ENCODE measurements at places on chromosomes 6 and 20. TPM values are rescaled to one million over a fixed set of nuclear protein-coding genes. Genes with fewer than 3 reads are reported as not detected.

Gene SOX4
- 10.3 TPM for total RNA-seq

Gene TBP
- 26.8 TPM for total RNA-seq

Gene B3GAT2
- 1.1 TPM for total RNA-seq

Gene TBX18
- not detected for total RNA-seq

Gene AGER
- total RNA-seq: 2.2 TPM

Gene OR2J3
- total RNA-seq: not detected

Gene NKX2-2
- 2.2 TPM for total RNA-seq

Gene NQO2
- not detected for total RNA-seq

Gene RAMACL
- 5.5 TPM for total RNA-seq

Gene SH3BGRL2
- total RNA-seq: 39.4 TPM

Gene MYBL2
- total RNA-seq: 4.6 TPM

Gene DDX43
- not detected for total RNA-seq

Gene DEFB128
- not detected for total RNA-seq

Gene MAK
- not detected for total RNA-seq

DNA sequence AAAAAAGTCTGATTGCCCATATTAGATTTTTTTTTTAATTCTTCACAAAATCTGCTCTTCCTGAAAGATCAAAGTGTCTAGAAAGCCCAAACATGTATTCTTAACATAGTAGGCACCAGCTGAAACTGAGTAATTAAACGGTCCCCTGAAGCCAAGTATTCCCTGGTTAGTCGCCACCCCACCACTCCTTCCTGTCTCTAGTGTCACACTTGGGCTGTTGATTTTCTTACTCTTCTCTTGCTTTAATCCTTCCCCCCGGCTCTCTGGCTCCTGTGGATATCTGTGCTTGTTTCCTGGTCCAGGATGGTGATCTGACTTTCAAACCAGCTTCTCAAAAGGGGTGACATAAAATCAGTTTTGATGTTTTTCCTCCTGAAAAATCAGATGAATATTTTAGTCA is 162.9 kb downstream of the QKI start:
- H3K27ac ChIP-seq: no peak overlapping the region
- no peaks in the 10 kb centered on the region for H3K36me3 ChIP-seq
- no peak for DNase-seq

GRCh38 chr20:4090756-4091489 is 75.6 kb upstream of the RNF24 start:
- H3K27ac ChIP-seq: peak overlapping the region; percentile 16
- no peak overlapping the region for H3K4me3 ChIP-seq

GRCh38 chr6:117976030-117976651 is 69.1 kb downstream of the SLC35F1 start:
- no peak overlapping the region for H3K27ac ChIP-seq
- DNase-seq: no peak
- no peaks in the 10 kb centered on the region for H3K36me3 ChIP-seq
- H3K4me3 ChIP-seq: no peak overlapping the region
- no peaks in the 10 kb centered on the region for H3K27me3 ChIP-seq

DNA sequence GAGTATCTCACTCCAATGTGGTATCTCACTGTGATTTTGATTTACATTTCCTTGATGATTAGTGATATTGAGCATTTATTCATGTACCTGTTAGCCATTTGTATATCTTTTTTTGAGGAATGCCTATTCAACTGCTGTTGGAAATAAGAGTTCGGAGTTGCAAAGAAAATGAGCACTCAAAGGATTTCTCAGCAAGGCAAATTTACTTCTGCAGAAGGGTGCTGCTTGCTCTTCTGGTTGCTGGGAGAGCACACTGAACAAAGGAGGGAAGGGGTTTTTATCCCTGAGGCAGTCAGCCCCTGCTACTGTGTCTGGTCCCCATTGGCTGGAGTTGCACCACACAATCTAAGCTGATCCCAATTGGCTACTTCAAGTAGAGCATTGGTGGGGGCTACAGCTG is 822.4 kb upstream of the ADGRB3 start:
- no peaks in the 10 kb centered on the region for H3K36me3 ChIP-seq
- no peak overlapping the region for H3K4me3 ChIP-seq
- DNase-seq: no peak
- H3K4me1 ChIP-seq: no peaks in the 10 kb centered on the region

GRCh38 chr6:7502743-7503142 is 38.7 kb upstream of the DSP start:
- DNase-seq: no peak
- H3K36me3 ChIP-seq: no peaks in the 10 kb centered on the region
- no peak overlapping the region for H3K27ac ChIP-seq
- no peaks in the 10 kb centered on the region for H3K4me1 ChIP-seq
- no peaks in the 10 kb centered on the region for H3K27me3 ChIP-seq

DNA sequence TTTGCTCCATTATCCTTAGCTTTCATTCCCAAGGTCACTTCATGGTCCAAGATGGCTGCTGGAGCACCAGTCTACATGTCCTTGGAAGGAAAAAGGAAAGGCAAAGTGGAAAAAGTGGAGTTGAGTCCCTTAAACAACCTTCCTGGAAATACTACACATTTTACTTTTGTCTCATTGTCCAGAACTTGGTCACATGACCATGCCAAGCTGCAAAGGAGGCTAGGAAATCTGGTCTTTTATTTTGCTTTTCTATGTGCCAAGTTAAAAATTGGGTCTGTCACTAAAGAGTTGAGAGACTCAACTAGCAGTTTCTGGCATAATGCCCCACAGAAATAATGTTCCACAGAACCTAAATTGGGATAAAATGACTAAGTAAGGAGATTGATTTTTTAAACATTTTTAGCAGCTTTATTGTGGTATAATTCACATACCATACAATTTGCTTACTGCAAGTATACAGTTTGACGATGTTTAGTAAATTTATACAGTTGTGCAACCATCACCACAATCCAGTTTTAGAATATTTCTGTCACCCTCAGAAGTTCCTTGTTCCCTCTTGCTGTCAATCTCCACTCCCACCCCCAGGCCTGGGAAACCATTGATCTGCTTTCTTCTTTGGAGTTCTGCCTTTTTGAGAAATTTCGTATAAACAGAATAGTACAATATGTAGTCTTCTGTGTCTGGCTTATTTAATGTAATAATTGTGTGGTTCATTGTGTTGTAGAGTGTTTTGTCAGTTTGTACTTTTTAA is 5.6 kb upstream of the CHD6 start:
- DNase-seq: no peak
- no peaks in the 10 kb centered on the region for H3K27me3 ChIP-seq
- H3K4me1 ChIP-seq: peaks cover 5% of the 10 kb centered on the region
- no peak overlapping the region for H3K27ac ChIP-seq
- H3K36me3 ChIP-seq: no peaks in the 10 kb centered on the region

- H3K36me3 ChIP-seq: no peaks in the 10 kb centered on the region
- no peaks in the 10 kb centered on the region for H3K27me3 ChIP-seq
- no peak for DNase-seq
- H3K27ac ChIP-seq: no peak overlapping the region
These were observed 474.1 kb downstream of the RNF144B start for GRCh38 chr6:18861204-18861603.

GRCh38 chr6:31493875-31494694 is 3.9 kb upstream of the MICB start:
- peak; percentile 87 for DNase-seq
- peak overlapping the region; percentile 49 for H3K4me3 ChIP-seq
- peaks cover 42% of the 10 kb centered on the region for H3K4me1 ChIP-seq
- H3K27ac ChIP-seq: peak overlapping the region; percentile 73
- H3K27me3 ChIP-seq: no peaks in the 10 kb centered on the region

DNA sequence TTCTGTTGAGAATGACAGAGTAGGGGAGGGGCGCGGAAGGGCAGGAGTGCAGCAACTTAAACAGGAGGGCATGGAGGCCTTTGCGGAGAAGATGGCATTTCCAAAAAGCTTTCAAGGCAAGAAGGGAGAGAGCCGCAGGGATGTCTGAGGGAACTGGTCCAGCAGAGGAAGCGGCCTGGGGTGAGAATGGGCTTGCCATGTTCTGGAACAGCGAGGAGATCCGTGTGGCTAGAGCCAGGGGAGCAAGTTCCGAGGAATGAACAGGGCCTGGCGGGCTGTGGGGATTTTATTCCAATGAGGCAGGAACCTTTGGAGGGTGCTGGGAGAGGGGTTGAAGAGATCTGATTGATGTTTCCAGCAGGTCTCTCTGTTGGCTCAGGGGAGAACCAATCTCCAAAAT is 86.1 kb downstream of the PREX1 start:
- H3K4me1 ChIP-seq: peaks cover 10% of the 10 kb centered on the region
- no peak overlapping the region for H3K27ac ChIP-seq
- DNase-seq: no peak
- H3K27me3 ChIP-seq: no peaks in the 10 kb centered on the region
- no peak overlapping the region for H3K4me3 ChIP-seq

DNA sequence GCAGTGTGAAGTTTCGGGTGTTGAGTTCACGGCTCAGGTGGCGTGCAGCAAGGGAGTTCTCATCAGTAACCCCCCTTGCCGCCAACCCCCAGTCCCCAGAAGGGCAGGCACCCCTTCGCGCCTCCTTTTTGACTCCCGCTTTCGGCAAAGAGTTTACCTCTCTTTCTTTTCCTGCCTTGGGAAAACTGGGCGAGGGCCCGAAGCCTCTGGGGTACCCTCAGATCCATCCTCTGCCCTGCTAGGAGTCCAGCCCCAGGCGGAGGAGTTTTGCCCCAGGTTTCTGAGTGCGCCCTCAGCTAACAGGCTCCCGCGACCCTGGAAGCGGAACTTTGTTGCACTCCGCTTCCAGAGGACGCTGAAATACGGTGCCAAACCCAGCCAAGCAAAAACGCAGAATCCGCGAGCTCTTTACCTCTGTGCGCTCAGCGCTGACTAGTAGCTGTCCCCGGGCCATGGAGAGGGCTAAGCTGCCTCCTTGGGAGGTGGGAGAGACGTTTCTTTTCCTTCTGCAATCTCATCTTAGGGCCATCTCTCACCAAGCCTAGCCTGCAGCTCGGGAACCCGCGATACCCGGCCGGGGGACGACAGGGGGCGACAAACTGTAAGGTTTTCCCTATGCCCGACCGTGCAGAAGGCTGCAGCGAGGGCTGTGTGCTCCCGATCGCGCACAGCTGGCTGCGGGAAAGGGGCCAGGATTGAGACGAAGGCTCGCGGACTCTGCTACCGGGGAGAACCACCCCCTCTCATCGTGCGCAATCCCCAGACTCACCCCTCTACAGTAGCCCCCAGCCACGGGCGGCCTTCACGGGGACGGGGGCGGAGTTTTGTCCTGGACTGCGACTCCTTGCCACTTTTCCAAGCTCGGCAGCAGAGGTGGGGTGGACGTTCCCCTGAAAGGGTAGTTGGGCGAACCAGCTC is 2.7 kb upstream of the PAX1 start:
- DNase-seq: no peak
- H3K4me3 ChIP-seq: peak overlapping the region; percentile 20

GRCh38 chr6:116316772-116317467 is 37.2 kb upstream of the TSPYL1 start:
- no peaks in the 10 kb centered on the region for H3K27me3 ChIP-seq
- peak; percentile 15 for DNase-seq
- no peaks in the 10 kb centered on the region for H3K4me1 ChIP-seq
- no peak overlapping the region for H3K27ac ChIP-seq

GRCh38 chr6:56618050-56618449 is 24.6 kb downstream of the DST start:
- peaks cover 57% of the 10 kb centered on the region for H3K36me3 ChIP-seq
- H3K27ac ChIP-seq: no peak overlapping the region
- no peak overlapping the region for H3K4me3 ChIP-seq
- H3K27me3 ChIP-seq: no peaks in the 10 kb centered on the region
- no peak for DNase-seq

DNA sequence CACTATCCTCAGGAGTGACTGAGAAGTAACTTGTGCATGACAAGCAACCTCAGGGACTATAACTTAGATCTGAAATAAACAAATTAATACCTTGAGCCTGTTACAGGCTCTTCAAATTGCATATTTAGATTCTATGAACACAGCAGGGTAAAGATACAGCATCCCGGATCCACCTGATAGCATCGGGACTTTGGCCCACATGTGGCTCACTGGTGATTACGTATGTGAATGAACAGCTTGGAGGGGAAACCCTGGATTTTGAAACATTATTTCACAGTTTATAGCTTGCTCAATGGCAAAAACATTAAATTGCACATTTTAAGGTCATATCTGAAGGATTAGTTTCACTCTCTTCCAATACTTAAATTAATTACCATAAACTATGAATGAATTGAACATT is 133.2 kb downstream of the KHDRBS2 start:
- DNase-seq: no peak
- no peak overlapping the region for H3K4me3 ChIP-seq
- H3K27me3 ChIP-seq: no peaks in the 10 kb centered on the region
- no peaks in the 10 kb centered on the region for H3K4me1 ChIP-seq

DNA sequence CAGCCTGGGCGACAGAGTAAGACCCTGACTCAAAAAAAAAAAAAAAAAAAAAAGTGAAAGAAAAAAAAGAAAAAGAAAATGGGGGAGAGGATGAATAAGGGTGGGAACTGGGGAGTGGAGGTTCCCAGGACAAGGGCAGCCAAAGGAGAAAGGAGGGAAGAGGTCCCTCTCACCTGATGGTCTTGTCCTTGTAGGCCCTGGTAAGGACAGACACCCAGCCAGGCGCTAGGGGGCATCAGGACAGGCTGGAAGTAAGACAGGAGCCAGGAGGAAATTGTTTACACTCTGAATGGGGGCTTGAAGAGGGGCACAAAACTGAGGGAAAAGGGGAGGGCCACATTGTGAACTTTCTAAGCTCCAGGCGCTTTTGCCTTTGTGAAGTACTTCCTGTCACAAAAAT is 2.3 kb upstream of the ALDH5A1 start:
- peaks cover 16% of the 10 kb centered on the region for H3K4me1 ChIP-seq
- no peak overlapping the region for H3K27ac ChIP-seq
- H3K27me3 ChIP-seq: no peaks in the 10 kb centered on the region
- no peaks in the 10 kb centered on the region for H3K36me3 ChIP-seq

- H3K4me1 ChIP-seq: no peaks in the 10 kb centered on the region
- H3K4me3 ChIP-seq: no peak overlapping the region
- H3K36me3 ChIP-seq: no peaks in the 10 kb centered on the region
- peaks cover 21% of the 10 kb centered on the region for H3K27me3 ChIP-seq
- no peak for DNase-seq
These were observed 748.4 kb upstream of the CHD6 start for GRCh38 chr20:42366626-42367025.

GRCh38 chr20:56483970-56484369 is 15.5 kb downstream of the RTF2 start:
- H3K4me3 ChIP-seq: no peak overlapping the region
- H3K36me3 ChIP-seq: peaks cover 97% of the 10 kb centered on the region
- DNase-seq: no peak
- no peaks in the 10 kb centered on the region for H3K27me3 ChIP-seq
- H3K4me1 ChIP-seq: no peaks in the 10 kb centered on the region
- no peak overlapping the region for H3K27ac ChIP-seq

GRCh38 chr6:43963203-43963602 is 164.0 kb downstream of the MRPL14 start:
- H3K4me3 ChIP-seq: no peak overlapping the region
- no peak for DNase-seq
- H3K4me1 ChIP-seq: no peaks in the 10 kb centered on the region
- no peaks in the 10 kb centered on the region for H3K36me3 ChIP-seq

- no peaks in the 10 kb centered on the region for H3K36me3 ChIP-seq
- H3K4me3 ChIP-seq: no peak overlapping the region
- no peak overlapping the region for H3K27ac ChIP-seq
- H3K4me1 ChIP-seq: no peaks in the 10 kb centered on the region
- H3K27me3 ChIP-seq: no peaks in the 10 kb centered on the region
These were observed 328.2 kb upstream of the JAG1 start for GRCh38 chr20:11001764-11002540.

- peaks cover 61% of the 10 kb centered on the region for H3K27me3 ChIP-seq
- no peak for DNase-seq
- H3K27ac ChIP-seq: no peak overlapping the region
- peaks cover 3% of the 10 kb centered on the region for H3K4me1 ChIP-seq
- H3K4me3 ChIP-seq: no peak overlapping the region
These were observed 4.9 kb upstream of the ARFGAP1 start for GRCh38 chr20:63267691-63268090.

- no peak overlapping the region for H3K27ac ChIP-seq
- peak overlapping the region; percentile 65 for H3K4me3 ChIP-seq
- H3K36me3 ChIP-seq: no peaks in the 10 kb centered on the region
- no peak for DNase-seq
- H3K27me3 ChIP-seq: no peaks in the 10 kb centered on the region
- peaks cover 49% of the 10 kb centered on the region for H3K4me1 ChIP-seq
These were observed 2.4 kb downstream of the LTB start for GRCh38 chr6:31579546-31580437.

Measured in stomach (tissue), 19 donors.